Activated T-cell treated with anti-CD3 and anti-CD28 coated beads, Interleukin-2, amount 50 U/mL, for 72 hours (primary cell): ENCODE measurements at places on chromosomes 13 and 19.

DNA sequence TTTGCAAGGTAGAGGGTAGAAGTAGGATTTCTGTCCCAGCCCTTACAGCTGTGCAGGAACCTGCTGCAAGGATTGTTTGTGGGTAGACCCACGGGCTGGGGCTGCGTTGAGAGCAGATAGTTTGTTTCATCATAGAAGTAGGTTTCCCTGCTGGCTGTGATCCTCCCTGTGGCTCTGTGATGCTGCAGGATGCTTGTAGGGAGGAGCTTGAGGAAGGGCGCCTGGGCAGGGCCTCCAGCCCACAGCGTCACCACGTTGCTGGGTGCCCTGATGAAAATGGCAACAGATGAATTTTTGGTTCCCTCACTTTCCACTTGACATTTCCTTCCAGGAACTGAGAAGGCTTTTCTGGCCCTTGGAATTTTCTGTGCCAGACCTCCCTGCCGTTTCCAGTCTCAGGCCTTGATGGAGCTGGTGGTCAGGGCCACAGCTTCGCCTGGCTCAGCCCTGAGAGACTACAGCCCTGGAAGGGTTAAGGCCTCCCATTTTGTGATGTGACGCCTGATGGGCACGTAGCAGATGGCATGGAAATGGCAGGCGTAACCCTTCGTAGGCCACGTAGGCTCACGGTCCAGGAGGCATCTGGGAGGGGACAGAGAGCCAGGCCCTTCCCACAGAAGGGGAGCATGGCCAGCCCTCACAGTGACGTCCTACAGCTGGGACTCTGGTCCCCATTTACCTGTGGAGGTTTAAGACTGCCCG is 42.2 kb downstream of the GATAD2A start:
- H3K4me1 ChIP-seq = peaks cover 95% of the 10 kb centered on the region
- H3K4me3 ChIP-seq = peak overlapping the region; percentile 73
- no peaks in the 10 kb centered on the region for H3K27me3 ChIP-seq
- peak; percentile 35 for DNase-seq

DNA sequence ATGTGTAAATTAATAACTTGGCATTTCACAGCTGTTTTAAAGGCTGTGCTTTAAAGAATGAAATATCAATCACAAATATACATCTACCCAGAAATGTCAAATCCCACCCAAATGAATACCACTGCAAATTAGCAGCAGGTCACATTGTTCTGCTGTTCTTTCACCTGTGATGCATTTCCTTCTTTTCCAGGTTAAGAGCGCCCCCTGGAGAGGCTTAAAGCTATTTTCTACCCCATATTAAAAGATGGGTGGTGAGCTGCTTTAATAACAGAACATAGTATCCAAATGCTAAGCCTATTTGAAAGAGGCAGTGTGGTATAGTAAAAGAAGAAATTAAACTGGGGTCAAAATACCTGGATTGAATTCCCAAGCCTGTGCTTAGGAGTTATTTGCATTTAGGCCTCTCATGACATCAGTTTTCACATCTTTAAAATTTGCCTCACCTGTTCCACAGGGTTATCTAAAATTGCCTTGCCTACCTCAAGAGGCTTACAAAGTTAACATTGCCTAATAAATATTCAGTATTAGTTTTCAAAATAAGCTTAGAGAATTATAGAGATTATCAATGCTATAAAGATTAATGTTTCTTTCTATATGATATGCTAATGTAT is 396.9 kb upstream of the SLITRK5 start:
- H3K27me3 ChIP-seq = no peaks in the 10 kb centered on the region
- no peaks in the 10 kb centered on the region for H3K36me3 ChIP-seq
- no peak overlapping the region for H3K27ac ChIP-seq

- H3K27ac ChIP-seq = no peak overlapping the region
- H3K36me3 ChIP-seq = no peaks in the 10 kb centered on the region
Measured at GRCh38 chr13:43389983-43390382, 366.6 kb downstream of the DNAJC15 start.

DNA sequence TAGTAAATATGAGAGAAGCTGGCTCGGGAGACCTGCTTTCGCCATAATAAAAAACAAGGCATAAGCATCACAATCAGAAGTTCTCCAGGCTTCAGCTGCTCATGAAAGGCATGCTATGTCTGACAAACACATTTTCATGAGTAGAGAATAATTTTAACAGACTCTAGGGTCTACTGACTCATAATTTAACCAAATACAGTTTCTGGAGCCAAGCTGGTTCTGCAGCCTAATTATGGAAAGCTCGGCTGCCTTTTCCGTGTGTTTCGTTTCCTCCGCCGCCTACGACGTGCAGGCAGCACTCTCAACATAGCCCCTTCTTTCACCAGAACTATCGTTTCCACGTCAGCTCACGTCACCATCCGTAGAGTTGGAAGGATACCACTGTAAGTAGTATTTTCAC is 5.7 kb downstream of the MCF2L start:
- no peak overlapping the region for H3K27ac ChIP-seq
- H3K27me3 ChIP-seq = no peaks in the 10 kb centered on the region
- peaks cover 28% of the 10 kb centered on the region for H3K4me1 ChIP-seq
- H3K36me3 ChIP-seq = no peaks in the 10 kb centered on the region
- no peak overlapping the region for H3K4me3 ChIP-seq

GRCh38 chr13:74891610-74892009 is 590.4 kb downstream of the TBC1D4 start:
- H3K27ac ChIP-seq = no peak overlapping the region
- no peaks in the 10 kb centered on the region for H3K36me3 ChIP-seq
- no peaks in the 10 kb centered on the region for H3K4me1 ChIP-seq
- H3K4me3 ChIP-seq = no peak overlapping the region
- DNase-seq = no peak
- H3K27me3 ChIP-seq = no peaks in the 10 kb centered on the region

GRCh38 chr19:5983367-5983955 is 5.5 kb upstream of the RANBP3 start:
- no peak for DNase-seq
- no peaks in the 10 kb centered on the region for H3K27me3 ChIP-seq
- peaks cover 1% of the 10 kb centered on the region for H3K36me3 ChIP-seq
- H3K4me1 ChIP-seq = peaks cover 69% of the 10 kb centered on the region
- H3K27ac ChIP-seq = peak overlapping the region; percentile 77
- H3K4me3 ChIP-seq = peak overlapping the region; percentile 50

DNA sequence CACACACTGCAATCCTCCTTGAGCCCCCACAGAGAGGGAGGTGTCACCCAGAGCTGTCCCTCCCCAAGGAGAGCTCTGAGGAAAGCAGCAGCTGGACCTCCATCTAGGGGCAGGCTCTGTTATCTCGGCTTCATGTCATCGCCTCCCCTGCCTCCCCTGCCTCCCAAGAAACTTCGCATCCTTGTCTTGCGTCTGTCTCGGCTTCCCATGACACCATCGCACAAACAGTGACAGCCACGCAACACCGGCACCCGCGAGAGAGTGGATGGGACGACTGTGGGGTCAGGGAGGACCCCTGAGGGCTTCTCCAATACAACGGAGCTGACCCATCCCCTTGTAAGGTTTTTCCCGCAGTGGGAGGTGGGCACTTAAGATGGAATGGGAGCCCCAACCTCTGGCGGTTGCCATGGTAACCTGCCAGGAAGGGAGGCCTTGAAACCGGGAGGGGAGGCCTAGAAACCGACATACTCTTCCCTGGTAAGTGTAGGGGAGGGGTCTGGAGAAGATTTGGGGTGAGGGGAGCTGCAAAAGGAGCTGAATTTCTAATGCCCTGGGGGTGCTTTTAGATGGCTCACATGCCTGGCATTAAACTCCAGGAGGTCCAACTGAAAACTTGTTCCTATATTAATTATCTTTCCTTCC is 16.3 kb downstream of the TLE2 start:
- DNase-seq = no peak
- H3K36me3 ChIP-seq = no peaks in the 10 kb centered on the region
- H3K27ac ChIP-seq = no peak overlapping the region
- H3K27me3 ChIP-seq = no peaks in the 10 kb centered on the region
- no peaks in the 10 kb centered on the region for H3K4me1 ChIP-seq
- H3K4me3 ChIP-seq = no peak overlapping the region

GRCh38 chr13:21150013-21150412 is 26.3 kb downstream of the SKA3 start:
- H3K36me3 ChIP-seq = peaks cover 5% of the 10 kb centered on the region
- no peak overlapping the region for H3K4me3 ChIP-seq
- H3K27me3 ChIP-seq = no peaks in the 10 kb centered on the region
- H3K4me1 ChIP-seq = peaks cover under 1% of the 10 kb centered on the region

DNA sequence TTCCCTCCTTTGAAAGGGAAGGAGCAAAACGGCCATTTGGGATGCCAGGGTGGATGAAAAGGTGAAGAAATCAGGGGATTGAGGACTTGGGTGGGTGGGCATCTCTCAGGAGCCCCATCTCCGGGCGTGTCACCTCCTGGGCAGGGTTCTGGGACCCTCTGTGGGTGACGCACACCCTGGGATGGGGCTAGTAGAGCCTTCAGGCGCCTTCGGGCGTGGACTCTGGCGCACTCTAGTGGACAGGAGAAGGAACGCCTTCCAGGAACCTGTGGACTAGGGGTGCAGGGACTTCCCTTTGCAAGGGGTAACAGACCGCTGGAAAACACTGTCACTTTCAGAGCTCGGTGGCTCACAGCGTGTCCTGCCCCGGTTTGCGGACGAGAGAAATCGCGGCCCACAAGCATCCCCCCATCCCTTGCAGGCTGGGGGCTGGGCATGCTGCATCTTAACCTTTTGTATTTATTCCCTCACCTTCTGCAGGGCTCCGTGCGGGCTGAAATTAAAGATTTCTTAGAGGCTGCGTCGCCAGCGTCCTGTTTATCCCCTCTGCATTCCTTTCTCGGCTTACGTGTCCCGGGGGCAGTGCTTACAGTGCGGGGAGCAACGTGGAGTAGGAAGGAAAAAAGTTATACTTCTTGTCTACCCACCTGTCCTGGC is 15.2 kb upstream of the S1PR4 start:
- H3K27ac ChIP-seq = no peak overlapping the region
- H3K4me1 ChIP-seq = peaks cover 33% of the 10 kb centered on the region
- no peak overlapping the region for H3K4me3 ChIP-seq
- DNase-seq = peak; percentile 73

- no peak overlapping the region for H3K4me3 ChIP-seq
- no peak overlapping the region for H3K27ac ChIP-seq
- DNase-seq = no peak
Measured at GRCh38 chr19:1475751-1476437, 3.1 kb downstream of the C19orf25 start.

- peaks cover 21% of the 10 kb centered on the region for H3K4me1 ChIP-seq
- no peaks in the 10 kb centered on the region for H3K27me3 ChIP-seq
- no peak overlapping the region for H3K27ac ChIP-seq
- peaks cover 3% of the 10 kb centered on the region for H3K36me3 ChIP-seq
- DNase-seq = no peak
Measured at GRCh38 chr13:51552027-51552426, 32.2 kb upstream of the WDFY2 start.

GRCh38 chr13:23992781-23993679 is 95.7 kb upstream of the C1QTNF9B start:
- H3K4me1 ChIP-seq = no peaks in the 10 kb centered on the region
- H3K27ac ChIP-seq = no peak overlapping the region
- no peak for DNase-seq
- H3K36me3 ChIP-seq = no peaks in the 10 kb centered on the region
- H3K27me3 ChIP-seq = peaks cover 33% of the 10 kb centered on the region
- no peak overlapping the region for H3K4me3 ChIP-seq

DNA sequence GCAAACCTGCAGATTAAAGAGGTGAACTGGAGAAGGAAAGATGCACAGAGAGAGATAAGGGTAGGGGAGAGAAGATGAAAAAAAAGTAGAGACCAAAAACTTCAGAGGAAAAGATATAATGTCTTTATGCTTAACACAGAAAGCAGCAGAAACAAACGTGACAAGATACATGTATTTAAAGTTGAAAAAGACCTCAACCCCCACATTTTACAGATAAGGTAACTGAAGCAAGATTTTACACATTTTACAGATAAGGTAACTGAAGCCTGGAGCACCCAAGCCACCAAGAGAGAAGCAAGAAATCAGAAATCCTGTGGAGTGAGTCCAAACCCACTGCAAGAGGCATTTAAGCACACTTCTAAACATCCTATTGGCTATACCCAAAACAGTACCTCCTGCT is 185.3 kb downstream of the TBC1D4 start:
- peak overlapping the region; percentile 56 for H3K4me3 ChIP-seq
- no peaks in the 10 kb centered on the region for H3K27me3 ChIP-seq
- H3K4me1 ChIP-seq = peaks cover 52% of the 10 kb centered on the region
- peak overlapping the region; percentile 84 for H3K27ac ChIP-seq
- H3K36me3 ChIP-seq = peaks cover 15% of the 10 kb centered on the region

GRCh38 chr13:22287343-22287920 is 616.6 kb downstream of the FGF9 start:
- no peaks in the 10 kb centered on the region for H3K36me3 ChIP-seq
- peaks cover 7% of the 10 kb centered on the region for H3K4me1 ChIP-seq
- no peak overlapping the region for H3K27ac ChIP-seq
- peaks cover 7% of the 10 kb centered on the region for H3K27me3 ChIP-seq
- DNase-seq = no peak
- no peak overlapping the region for H3K4me3 ChIP-seq

DNA sequence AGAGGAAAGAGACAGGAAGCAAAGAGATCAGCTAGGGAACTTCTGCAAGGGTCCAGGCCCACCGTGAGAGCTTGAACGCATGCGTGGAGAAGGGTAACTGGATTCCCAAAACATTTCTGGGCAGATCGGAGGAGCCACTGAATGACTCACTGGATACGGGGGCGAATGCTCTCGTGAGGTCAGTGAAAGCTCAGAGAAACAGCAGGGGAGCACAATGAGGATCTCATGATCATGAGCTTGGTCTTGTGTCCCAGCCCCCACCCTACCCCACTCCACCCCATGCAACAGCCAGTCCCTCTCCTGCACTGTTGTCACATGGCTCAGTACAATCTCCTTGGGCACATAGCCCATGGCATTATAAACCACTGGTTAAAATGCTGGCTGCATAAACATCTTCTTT is 40.6 kb downstream of the DCLK1 start:
- no peak overlapping the region for H3K27ac ChIP-seq
- H3K27me3 ChIP-seq = peaks cover 5% of the 10 kb centered on the region
- no peaks in the 10 kb centered on the region for H3K4me1 ChIP-seq
- no peak for DNase-seq
- no peaks in the 10 kb centered on the region for H3K36me3 ChIP-seq
- no peak overlapping the region for H3K4me3 ChIP-seq

DNA sequence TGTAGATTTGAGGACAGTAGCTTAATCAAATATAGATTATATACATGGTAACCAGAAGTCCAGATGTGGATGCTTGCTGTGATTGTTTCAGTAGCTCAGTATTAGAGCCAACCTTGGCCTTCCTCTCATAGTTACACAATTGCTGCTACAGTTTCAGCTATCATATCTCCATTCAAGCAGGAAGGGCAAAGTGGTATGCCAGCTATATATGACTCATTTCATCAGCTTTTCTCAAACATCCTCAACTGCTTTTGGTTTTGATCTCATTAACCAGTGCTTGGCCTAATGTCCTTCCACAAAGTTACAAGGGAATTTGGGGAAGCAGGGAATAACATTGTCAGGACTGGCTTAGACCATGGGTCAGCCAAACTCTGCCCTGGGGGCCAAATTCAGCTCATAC is 73.0 kb upstream of the MAB21L1 start:
- no peaks in the 10 kb centered on the region for H3K36me3 ChIP-seq
- no peaks in the 10 kb centered on the region for H3K27me3 ChIP-seq
- H3K4me1 ChIP-seq = no peaks in the 10 kb centered on the region
- no peak overlapping the region for H3K4me3 ChIP-seq
- H3K27ac ChIP-seq = no peak overlapping the region

GRCh38 chr19:5186293-5187050 is 154.1 kb downstream of the PTPRS start:
- H3K27ac ChIP-seq = no peak overlapping the region
- no peaks in the 10 kb centered on the region for H3K4me1 ChIP-seq
- no peak for DNase-seq
- H3K4me3 ChIP-seq = no peak overlapping the region
